ENCODE measurements at places on chromosomes 6 and 20.

GRCh38 chr6:110067837-110068591, 89.9 kb downstream of the GPR6 start:
- no peak for DNase-seq

DNA sequence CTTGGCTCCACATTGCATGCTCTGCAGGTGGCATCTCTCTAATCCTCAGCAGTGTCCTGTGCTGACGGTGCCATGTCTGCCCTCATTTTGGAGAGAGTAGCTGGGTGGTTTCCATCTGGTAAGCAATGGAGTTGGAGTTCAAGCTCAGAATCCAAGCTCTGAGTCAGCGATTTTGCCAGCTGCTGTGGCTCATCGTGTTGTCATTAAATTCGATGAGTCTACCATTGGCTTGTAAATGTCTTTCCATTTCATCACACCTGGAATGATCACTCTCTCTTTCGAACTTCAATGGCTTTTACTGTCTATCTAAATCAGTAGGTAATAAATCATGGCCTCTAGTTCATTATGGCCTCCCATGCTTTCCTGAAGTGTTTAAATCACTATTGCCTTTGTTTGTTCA, 378.5 kb upstream of the TSHZ2 start:
- no peak for DNase-seq

GRCh38 chr6:106549521-106549920, 79.8 kb downstream of the RTN4IP1 start:
- no peak for DNase-seq

DNA sequence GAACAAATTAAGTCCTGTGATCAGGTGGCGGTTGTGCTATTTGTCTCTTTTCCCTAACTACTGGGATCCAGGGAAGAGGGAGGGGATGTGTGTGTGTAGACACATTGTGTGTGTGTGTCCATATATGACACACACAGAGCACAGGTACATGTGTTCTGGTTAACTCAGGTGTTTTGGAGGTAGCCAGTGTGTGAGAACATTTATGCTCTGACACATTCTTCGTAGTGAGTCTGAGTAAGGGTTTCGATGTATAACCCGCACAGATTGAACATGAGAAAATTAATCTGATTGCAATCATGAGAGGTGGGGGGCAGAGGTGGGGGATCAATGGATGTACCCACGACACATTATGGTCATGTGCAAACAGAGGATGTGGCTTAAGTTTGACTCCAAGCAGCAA, 12.6 kb downstream of the ZC3H12D start:
- DNase-seq, result no peak

DNA sequence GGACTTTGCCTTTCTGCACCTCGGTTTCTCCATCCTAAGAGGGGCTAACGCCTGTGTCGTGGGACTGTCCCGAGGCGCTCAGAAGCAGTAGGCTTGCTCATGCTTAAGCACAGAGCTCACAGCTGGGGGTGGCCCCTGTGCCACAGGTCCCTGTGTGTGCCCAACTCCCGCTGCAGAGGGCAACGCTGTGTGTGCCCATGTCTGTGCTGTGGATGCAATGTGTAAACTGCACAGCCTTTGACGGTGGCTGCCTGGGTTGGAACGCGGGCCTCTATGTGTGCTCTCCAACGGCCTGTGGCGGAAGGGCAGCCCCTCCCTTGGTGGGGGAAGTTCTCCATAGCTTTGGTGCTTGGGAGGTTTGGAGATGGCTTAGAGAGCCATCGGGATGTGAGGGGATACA, 10.7 kb upstream of the GATA5 start:
- DNase-seq, result no peak

GRCh38 chr20:62344782-62345181, 22.3 kb downstream of the LAMA5 start:
- DNase-seq, result no peak

DNA sequence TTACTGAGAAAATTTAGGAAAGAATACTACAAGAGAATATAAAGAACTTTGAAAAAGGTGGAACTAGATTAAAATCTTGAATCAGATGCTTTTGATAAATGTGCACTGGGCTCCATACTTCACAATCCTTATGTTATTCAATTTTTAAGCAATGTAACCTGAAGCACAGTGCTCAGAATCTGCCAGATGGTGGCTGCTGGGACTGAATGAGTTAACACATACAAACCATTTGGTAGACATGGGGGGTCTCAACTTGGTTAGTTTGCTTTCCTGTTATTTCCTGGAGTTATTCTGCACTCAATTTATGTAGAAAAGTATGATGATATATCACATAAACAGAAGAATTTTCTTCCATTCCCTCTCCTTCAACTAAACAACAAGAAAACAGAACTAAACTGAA, 326.5 kb downstream of the RNGTT start:
- no peak for DNase-seq
